ENCODE measurements at places on chromosomes 7 and 10.

DNA sequence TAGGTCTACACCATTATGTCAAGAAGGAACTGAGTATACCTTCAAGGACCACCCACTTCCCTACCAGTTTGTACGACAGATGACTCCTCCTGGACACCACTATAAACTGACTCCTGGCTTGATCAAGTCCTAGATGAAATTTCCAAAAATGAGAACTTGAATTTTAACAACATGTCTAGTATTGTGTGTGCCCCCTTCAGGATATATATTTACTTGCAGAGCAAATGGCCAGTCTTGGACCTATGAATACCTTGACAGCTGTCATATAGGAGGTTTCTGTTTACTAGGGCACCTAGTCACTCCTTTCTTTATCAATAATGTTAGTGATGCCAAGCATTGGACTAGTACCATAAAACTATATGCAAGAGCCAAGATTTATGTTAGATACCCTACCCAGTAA lies 94.1 kb upstream of the TMEM26 start:
- no peak for DNase-seq

- DNase-seq = no peak
These were observed 44.2 kb downstream of the ZCCHC24 start for GRCh38 chr10:79401015-79401921.

GRCh38 chr10:1473874-1474273 lies 263.5 kb downstream of the ADARB2 start:
- no peak for DNase-seq

- no peak for DNase-seq
These were observed 537.5 kb downstream of the GPAM start for GRCh38 chr10:111646021-111646420.

DNA sequence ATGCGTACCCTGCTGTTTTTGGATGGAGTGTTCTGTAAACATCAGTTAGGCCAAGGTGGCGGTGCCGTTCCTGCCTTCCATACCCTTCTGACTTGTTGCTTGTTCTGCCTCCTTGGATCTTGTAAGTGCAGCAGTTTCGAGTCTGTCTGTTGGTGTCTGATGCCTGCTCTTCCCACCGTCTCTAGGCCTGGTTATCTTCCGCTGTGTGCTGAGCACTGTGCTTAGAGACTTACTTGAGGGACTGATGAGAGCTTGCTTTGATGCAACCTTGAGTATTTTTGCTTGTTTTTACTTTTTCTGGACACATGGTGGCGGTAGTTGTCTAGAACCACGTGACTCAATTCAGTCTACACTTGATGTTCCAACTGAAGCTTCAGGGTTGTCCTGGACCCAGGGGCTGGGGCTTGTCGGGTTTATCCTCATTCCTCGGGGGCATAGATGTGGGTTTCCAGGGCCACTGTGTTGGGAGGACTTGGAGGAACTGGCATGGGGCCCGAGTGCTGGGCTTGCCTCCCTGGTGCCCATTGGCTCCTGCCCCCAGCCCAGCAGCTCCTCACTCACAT lies 14.4 kb upstream of the SPRN start:
- DNase-seq = peak; percentile 25

GRCh38 chr7:109955986-109956385 lies 1134.9 kb upstream of the LRRN3 start:
- DNase-seq = no peak

GRCh38 chr7:14759785-14760184 lies 142.8 kb downstream of the DGKB start:
- no peak for DNase-seq

DNA sequence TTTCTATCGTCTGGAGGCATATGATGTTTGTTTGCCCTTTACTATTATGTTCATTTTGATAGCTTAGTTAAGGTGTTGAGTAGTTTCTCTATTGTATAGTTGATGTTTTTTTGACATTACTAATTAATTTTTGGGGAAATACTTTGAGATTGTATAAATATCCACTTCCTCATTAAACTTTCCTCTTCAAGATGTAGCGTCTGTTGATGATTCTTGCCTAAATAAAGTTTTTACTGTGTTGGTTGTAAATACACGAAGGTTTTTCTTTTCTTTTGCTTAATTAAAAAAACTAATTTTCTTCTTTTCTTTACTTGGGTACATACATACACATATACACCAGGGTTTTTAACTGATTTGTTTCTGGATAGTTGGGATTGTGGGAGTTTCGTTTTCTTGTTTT lies 8.5 kb downstream of the KMT2E start:
- no peak for DNase-seq

DNA sequence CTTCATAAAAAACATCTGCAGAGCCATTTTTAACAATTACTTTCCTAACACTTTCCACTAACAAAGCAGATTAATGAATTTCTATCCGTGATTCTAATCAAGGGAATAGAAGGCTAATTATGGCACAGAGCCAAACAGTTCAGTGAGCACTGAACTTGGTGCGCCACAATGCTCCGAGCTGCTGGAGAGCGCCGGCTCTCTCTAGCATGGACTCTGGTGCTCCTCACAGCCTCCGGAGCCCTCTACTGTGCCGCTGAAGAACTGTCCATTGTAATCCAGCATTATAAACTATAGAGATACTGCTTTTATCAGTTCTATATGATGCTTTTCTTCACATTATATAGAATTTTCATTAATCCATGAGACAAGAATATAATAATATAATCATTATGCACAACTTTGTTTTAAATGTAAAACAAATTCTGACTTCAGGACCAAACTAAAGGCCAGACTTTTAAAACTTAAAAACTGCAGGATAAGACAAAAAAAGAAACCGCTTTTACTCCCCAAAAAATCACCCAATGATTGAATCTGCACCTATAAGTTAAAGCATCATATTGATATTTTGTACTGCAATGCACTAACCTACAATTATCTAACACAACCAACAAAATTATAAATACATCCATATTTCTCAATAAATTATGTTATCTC lies 123.6 kb downstream of the RNF32 start:
- peak; percentile 71 for DNase-seq

GRCh38 chr7:39621784-39622411 lies 1.5 kb upstream of the RALA start:
- DNase-seq = no peak

DNA sequence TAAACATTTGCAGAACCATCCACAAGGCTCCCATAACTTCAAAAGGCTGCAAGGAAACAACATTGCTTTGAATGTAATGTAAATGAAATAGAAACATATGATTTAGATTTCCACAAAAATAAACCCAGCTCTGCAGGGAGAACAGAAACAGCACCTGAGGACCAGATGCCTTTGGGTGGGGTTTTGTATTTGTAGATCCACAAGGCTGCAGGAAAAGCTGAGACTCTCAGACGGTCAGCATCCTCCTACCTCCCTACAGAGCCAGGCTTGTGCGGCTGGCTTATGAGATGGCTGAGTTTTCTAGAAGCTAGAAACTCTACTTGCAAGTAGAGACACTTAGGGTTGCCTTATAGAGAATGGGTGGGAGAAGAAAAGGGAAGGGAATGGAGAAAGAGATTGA lies 49.8 kb downstream of the FAM107B start:
- DNase-seq = no peak

- no peak for DNase-seq
These were observed 75.5 kb downstream of the GRID1 start for GRCh38 chr10:86290933-86291615.

DNA sequence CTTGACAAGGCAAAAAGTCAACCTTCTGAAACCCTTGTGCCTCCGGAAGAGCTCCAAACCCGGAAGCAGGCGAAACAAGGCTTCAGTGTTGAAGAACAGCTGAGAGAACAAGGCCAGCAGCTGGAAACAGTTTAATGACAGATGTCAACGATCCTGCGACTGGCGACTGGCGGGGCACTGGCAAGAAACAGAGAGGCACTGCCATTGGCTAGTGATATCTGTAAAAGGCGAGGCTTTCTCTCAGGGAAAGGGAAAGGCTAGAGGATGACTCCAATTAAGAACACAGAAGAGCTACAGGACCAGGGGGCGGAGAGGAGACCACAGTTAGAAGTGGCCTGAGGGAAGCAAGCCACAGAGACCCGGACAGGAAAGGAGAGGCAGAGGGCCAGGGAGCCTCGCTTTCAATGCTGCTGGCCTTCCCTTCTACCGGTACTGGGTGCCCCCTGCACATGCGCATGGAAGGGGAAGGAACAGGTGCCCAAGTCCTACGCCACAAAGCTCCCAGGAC lies 19.4 kb downstream of the ITGB1 start:
- DNase-seq = no peak

All from brain microvascular endothelial cell (primary cell).